Stimulated activated CD4-positive, alpha-beta T cell treated with anti-CD3 and anti-CD28 coated beads, Interleukin-15, amount 100 ng/mL, for 1 hour (primary cell): ENCODE measurements at places on chromosomes 5 and 9.

GRCh38 chr9:19551124-19551929 lies 142.5 kb downstream of the ACER2 start:
- no peak for DNase-seq

DNA sequence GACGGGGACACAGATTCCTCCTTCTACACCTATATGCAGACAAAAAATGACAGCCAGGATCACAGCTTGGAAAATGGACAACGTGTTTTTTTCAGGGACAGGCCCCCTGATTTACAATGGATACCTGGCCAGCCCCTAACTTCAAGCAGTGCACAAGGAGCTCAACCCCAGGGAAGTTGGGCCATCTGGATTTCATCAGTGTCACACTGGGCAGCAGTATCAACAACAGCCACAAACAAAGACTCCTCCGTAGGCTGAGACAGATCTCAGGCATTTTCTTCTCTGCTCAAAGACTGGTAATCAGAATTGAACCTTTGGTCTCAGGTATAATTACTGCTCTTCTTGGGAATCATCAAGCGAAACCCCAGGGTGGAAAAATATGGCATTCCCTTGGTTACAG lies 374.0 kb downstream of the ZNF608 start:
- DNase-seq: no peak

GRCh38 chr5:75053054-75053303 lies 621 bp upstream of the GCNT4 start:
- DNase-seq: no peak

DNA sequence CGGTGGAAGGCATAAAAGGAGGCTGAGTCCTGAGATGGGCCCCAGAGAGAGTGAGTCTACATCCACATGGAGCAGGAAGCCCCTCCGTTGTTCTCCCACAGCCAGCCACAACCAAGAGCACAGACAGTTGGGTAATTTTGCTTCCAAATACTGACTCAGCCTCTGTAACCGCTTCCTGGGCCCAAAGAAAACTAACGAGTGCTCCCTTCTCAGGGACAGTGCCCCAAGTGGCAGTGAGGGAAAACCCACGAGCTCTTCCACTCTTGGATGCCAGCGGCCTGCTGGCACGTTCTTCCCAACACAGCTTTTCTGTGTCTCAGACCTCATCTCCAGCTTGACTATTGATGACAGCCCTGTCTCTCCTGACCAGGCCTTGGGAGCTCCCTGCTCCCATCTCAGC lies 207.6 kb downstream of the FSTL4 start:
- DNase-seq: no peak

- no peak for DNase-seq
Measured at GRCh38 chr5:56607551-56607950, 207.8 kb upstream of the MAP3K1 start.

DNA sequence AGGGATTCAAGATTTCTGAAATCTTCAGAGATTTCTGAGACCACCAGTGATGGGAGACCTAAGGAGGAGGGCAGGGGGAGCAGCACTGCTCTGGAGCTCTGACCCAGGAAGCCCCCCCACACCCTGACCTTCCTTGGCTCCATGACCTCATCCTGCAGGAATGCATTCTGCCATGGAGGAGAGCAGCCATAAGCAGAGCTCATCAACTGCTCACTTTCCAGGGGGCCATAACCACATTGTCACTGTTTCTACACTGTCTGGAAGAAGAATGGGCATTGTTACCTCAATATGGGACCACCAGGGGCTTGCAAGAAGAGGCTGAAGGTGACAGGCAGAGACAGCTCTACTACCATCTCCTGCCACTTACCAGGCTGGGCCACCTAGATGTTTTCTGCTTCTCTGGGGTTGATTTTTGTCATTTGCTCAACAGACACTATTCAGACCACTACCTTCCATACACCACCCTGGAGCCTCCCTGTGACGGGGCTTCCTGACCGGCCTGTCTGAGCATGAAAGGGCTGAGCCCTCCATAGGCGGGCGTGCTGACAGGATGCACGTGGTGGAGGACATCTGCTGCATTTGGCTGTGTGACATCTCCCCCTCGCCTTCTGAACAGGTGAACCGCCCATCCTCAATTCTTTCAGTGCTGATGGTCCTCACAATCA lies 2.3 kb upstream of the TSC1 start:
- no peak for DNase-seq

DNA sequence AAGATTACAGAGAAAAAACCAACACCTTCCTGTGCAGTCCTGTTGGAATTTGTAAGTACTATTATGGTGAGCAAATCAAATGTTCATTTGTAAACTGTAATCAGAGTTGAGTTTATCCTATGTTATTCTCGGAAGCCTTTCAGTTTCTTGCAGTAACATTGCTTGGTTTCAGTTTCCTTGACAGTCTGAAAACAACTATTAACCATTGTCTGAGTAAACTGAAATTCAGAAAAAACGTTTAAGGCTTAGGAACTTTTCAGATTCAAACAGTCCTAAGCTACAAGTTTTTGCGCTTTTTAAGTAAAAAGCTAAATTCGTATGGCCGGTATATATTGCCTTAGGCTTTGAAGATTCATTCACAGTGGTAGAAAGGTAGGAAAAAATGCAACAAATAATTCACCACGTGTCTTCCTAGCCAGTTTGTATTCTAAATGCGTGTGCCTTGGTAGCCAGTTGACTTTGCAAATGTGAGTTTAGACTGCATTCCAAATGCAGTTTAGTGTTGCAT lies 2.5 kb downstream of the GPBP1 start:
- no peak for DNase-seq

- DNase-seq: no peak
Measured at GRCh38 chr9:121182101-121182836, 19.4 kb downstream of the RAB14 start.

- no peak for DNase-seq
Measured at GRCh38 chr5:74433896-74434829, 206.4 kb downstream of the ENC1 start.

DNA sequence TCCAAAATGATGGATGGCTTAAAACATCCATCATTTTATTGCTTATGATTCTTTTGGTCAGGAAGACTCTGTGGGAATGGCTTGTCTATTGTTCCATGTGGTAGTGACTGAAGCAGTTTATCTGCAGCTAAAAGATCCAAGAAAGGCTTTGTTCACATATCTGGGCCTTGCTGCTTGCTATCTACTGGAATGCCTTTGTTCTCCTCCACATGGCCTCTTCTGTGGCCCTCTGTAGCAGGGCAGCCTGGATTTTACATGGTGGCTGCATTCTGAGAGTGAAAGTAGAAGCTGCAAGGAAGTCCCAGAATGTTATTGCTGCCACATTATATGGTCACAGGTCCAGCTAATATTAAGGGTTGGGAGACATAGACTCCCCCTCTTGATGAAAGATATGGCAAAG lies 35.1 kb downstream of the DMXL1 start:
- no peak for DNase-seq

DNA sequence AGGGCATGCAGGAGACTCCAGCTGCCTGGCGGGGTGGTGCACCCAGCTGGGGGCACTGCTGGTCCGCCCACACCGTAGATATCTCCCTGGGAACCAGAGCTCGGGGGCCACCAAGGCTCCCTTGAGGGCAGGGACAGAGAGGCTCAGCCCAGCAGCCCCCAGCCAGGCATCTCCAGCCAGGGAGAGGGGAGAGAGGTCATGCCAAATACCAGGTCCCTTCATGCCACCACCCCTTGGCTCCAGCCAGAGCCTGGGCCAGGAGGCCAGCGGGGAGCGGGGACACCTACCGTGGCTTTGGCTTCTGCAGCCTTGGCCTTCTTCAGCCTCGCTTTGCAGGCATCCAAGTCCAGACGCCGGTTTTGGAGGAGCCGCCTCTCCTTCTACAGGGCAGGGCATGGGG lies 14.0 kb downstream of the SH3GLB2 start:
- no peak for DNase-seq

DNA sequence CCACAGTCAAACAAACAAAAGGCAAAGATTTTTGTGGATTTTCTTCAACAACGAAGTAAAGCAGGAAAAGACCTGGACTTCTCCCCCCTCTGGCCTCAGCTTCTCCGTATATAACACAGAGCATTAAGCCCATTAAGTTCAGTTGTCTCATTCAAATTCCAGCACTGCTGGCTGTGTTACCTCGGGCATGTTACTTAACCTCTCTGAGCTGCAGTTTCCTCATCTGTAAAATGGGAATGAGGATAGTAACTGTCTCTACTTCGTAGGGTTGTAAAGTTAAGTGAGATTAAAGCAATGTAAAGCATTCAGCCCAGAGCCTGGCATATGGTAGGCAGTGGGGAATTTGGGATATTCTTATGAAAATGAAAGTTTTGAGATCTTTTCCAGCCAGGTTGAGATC lies 92.7 kb upstream of the SMIM23 start:
- DNase-seq: no peak

DNA sequence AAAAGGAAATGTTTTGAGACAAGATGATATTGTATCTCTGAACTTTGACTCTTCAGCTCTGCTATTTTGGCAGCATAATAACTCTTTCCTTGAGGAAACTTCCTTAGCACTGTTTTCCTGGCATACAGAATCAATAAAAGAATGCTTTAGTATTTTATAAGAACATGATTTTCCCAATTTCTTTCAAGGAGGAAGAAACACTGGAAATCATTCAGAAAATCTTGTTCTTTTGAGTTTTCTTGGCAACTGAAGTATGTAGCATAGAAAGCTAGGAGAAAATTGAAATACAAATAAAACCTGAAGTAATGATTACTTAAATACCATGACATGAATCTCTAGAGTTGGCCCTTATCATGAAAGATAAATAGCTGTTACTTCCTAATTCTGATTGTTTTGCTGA lies 461.4 kb upstream of the ZNF608 start:
- DNase-seq: no peak

DNA sequence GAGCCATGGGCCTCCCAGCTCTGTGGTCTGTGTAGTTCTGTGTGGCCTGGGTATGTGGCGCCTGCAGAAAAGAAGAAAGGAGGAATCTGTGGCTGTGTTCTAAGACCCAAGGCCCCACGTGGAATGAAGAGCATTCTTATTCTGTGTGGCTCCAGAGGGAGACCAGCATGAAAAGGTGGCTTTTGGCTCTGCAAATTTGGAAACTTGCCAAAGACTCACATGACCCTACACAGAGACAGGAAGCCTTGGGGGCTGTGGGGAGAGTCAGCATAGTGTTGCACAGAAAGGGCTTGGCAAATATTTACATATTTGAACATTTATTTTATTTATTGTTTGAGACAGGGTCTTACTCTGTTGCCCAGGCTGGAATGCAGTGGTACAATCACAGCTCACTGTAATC lies 193.3 kb downstream of the TMEM38B start:
- no peak for DNase-seq

DNA sequence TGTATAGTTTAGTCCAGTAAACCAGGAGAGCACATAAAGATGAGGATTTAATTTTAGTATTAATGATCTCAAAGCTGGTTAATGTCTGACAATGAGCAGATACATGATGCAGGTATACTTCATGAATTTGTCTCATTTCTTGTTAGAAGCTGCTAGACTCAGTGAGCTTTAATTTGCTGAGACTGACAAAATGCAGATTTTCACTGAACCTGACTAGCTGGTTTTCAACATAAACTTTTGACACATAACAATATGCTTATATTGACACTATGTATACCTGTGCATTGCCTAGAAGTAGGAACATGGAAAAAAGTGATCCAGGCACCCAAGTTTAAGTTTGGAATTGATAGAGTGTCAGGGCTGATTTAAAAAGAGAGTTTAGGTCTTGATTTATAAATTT lies 10.8 kb downstream of the UBLCP1 start:
- DNase-seq: no peak

GRCh38 chr5:158869854-158870253 lies 229.9 kb downstream of the EBF1 start:
- DNase-seq: no peak

GRCh38 chr9:136686794-136687711 lies at the start of gene AGPAT2:
TSS of gene AGPAT2 (minus strand) at chr9:136687457. CDS start at chr9:136687357, 100 bp downstream.
- DNase-seq: peak; percentile 52

DNA sequence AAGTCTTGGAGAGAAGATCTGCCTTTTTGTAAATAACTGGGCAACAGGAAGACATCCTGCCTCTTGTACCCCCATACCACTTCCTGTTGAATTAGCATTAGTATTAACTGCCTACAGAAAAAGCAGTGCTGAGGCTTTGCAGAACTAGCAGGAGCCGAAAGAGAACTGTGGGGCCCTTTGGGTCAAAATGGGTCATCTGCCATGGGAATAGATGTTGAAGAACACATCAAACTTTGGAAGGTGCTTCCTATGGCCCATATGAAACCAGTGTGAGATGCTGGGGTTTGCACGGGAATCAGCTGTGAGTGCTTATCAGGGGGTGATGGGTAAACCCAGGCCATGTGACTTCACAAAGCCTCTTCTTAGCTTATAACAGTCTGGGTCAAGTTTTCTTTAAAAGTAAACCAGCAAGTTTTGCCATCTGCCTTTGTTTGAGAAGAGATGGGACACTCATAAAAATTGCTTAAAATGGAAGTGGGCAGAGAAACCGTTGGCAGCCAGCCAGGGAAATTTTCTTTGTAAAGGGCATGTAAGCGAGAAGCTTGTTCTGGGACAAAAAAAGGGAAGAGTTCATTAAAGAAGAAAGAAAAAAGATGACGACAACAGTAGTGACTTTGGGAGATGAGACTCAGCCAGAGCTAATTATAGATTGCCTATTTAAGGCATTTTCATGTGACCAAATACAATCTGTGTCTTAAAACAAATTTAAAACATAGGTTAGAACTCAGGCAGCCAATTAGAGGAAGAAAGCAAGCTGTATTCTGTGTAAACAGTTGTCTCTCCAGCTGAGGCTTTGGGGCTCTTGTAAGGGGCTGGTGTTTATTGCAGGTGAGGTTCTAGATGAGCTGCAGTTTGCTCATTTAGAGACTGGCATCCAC lies 4.4 kb downstream of the SLC25A25 start:
- DNase-seq: no peak

DNA sequence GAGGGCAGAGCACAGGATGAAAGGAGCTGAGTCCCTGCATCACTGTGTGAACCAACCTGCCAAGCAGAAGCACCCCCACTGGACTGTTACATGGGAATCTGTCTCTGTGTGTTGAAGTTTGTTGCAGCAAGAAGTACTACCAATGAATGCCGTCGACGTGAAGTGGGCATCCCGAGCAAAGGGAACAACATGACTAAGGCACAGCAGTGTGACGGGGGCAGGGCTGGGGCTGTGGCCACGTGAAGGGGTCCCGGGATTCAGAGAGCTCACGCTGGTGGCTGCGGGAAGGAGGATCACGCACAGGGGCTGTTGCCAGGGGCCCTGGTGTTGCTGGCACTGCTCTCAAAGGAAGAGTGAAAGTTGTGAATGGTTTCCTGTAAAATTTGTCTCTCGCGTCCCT lies 27.5 kb upstream of the GABBR2 start:
- DNase-seq: no peak

- no peak for DNase-seq
Measured at GRCh38 chr5:147388184-147389108, 121.4 kb downstream of the DPYSL3 start.

GRCh38 chr5:68771221-68771620 lies 322.6 kb upstream of the SLC30A5 start:
- no peak for DNase-seq

GRCh38 chr9:119938871-119939270 lies 569.6 kb upstream of the BRINP1 start:
- DNase-seq: no peak

GRCh38 chr9:131042666-131043065 lies 33.7 kb downstream of the LAMC3 start:
- DNase-seq: no peak

- no peak for DNase-seq
Measured at GRCh38 chr9:77215874-77216273, 38.5 kb downstream of the VPS13A start.

- DNase-seq: no peak
Measured at GRCh38 chr5:58245476-58245840, 214.4 kb downstream of the PLK2 start.

GRCh38 chr5:125393221-125393815 lies 646.9 kb upstream of the ZNF608 start:
- no peak for DNase-seq

- DNase-seq: no peak
Measured at GRCh38 chr5:42745426-42745825, 11.2 kb upstream of the CCDC152 start.

- no peak for DNase-seq
Measured at GRCh38 chr9:110799396-110799795, 130.8 kb downstream of the MUSK start.
